Osteoblast (primary cell): ENCODE measurements at places on chromosomes 2 and 18. TPM values are rescaled to one million over a fixed set of nuclear protein-coding genes. Genes with fewer than 3 reads are reported as not detected.

DNA sequence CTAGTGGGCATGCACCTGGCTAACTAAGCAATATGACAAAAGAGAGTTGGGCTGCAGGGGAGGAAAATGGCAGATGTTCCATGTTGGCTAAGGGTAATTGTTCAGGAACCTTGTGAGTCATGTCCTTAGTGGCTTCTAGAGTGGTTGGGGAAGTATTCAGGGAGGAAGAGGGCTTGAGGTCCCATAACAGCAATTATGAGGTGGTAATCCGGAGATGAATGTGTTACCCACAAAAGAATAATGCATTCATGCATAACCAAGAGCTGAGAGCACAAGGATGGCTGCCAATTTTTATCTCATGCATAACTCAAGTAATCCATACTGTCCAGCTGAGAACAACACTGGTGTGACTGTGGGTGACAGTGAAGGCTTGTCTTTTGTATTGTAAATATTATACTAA is 42.9 kb downstream of the TMEFF2 start:
- peak; percentile 60 for DNase-seq
- no peak overlapping the region for H3K27ac ChIP-seq
- H3K4me3 ChIP-seq = no peak overlapping the region
- no peaks in the 10 kb centered on the region for H3K36me3 ChIP-seq

DNA sequence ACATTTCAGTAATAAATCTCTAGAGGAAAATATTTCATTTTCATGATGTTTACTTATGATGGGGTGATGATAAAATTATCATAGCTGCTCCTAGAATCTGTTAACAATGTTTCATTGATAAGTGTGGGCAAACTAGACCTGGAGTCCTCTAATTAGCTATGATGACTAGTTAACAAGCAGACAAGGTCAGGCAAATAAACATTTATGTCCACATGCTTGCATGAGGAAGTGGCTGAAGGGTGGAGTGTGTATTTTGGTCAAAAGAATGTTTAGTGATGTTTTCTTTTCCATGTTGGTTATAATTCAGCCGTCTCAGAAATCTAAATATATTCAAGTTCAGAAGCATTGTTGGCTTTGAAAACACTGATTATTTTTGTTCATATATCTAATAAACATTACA is 99.9 kb upstream of the FN1 start:
- no peaks in the 10 kb centered on the region for H3K27me3 ChIP-seq
- H3K4me1 ChIP-seq = peaks cover 55% of the 10 kb centered on the region
- H3K27ac ChIP-seq = peak overlapping the region; percentile 90
- H3K36me3 ChIP-seq = no peaks in the 10 kb centered on the region

- DNase-seq = no peak
- no peaks in the 10 kb centered on the region for H3K27me3 ChIP-seq
- no peak overlapping the region for H3K27ac ChIP-seq
- peaks cover 34% of the 10 kb centered on the region for H3K4me1 ChIP-seq
Measured at GRCh38 chr2:200320991-200321390, 14.5 kb downstream of the SPATS2L start.

DNA sequence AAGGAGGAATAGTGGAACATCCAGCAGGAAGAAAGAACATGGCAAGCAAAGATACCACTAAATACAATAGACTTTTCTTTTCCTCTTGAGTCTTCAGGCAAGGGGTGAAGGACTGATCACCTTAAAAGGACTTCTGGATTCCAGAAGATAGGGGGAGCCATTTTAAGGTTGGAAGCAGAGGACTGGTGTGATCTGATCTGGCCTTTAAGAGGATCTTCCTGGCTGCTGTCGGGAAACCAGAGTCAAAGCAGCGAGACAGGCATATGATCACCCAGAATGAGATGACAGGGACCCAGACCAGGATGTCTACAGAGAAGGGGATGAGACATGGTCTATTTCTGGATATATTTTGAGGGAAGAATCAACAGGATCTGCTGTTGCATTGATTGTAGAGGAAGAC is 558.0 kb downstream of the STK39 start:
- no peaks in the 10 kb centered on the region for H3K36me3 ChIP-seq
- DNase-seq = no peak
- no peak overlapping the region for H3K4me3 ChIP-seq

DNA sequence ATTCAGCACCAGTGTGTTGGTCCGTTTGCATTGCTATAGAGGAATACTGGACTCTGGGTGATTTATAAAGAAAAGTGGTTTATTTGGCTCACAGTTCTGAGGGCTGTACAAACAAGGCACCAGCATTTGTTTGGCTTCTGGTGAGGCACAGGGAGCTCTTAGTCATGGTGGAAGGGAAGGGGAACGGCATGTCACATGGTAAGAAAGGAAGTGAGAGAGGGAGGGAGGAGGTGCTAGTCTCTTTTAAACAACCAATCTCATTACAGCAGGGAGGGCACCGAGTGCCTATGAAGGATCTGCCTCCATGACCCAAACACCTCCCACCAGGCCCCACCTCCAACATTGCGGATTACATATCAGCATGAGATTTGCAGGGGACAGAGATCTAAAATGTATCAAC is 143.9 kb upstream of the DLX2 start:
- H3K4me1 ChIP-seq = peaks cover 28% of the 10 kb centered on the region
- no peaks in the 10 kb centered on the region for H3K36me3 ChIP-seq
- no peak for DNase-seq
- H3K4me3 ChIP-seq = no peak overlapping the region

DNA sequence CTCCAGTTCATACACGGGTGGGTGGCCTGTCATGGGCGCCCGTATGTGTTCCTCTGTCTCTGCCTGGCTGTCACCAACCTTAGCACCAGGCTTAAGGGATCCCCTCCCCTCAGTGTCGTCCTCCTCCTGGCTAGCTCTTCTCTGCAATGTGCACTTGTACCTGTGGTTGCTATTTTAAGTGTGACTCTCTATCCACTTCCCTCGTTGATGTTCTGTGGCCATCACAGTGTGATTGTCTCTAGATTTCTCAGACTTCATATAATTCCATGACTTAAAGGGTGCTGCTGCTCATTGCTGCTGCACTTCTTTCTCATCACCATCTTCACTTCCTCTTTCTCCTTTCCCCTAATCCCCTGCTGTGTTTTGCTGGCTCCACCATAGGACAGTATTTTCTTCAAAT is 143.4 kb downstream of the EML6 start:
- no peaks in the 10 kb centered on the region for H3K36me3 ChIP-seq
- H3K27me3 ChIP-seq = no peaks in the 10 kb centered on the region
- no peak for DNase-seq
- no peak overlapping the region for H3K27ac ChIP-seq
- no peak overlapping the region for H3K4me3 ChIP-seq

DNA sequence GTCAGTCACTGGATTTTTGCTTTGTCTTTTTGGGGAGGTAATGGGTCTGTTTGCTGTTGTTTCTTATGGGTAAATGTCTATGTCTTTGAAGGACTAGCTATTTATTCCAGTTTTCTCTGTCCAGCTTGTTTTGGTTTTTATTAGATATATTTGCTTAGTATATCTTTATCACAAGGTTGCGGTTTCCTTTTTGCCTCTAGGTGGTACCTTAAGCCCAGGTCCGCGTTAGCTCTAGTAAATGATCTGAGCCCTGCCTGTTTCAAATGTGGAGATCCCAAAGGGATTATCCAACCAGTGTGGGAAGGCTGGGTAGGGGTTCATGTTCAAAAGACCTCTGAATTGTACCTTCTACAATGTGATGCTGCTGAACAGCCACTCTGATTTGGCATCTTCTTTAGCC is 114.5 kb downstream of the MYO3B start:
- H3K4me1 ChIP-seq = no peaks in the 10 kb centered on the region
- no peak overlapping the region for H3K4me3 ChIP-seq
- no peak overlapping the region for H3K27ac ChIP-seq
- no peaks in the 10 kb centered on the region for H3K36me3 ChIP-seq

DNA sequence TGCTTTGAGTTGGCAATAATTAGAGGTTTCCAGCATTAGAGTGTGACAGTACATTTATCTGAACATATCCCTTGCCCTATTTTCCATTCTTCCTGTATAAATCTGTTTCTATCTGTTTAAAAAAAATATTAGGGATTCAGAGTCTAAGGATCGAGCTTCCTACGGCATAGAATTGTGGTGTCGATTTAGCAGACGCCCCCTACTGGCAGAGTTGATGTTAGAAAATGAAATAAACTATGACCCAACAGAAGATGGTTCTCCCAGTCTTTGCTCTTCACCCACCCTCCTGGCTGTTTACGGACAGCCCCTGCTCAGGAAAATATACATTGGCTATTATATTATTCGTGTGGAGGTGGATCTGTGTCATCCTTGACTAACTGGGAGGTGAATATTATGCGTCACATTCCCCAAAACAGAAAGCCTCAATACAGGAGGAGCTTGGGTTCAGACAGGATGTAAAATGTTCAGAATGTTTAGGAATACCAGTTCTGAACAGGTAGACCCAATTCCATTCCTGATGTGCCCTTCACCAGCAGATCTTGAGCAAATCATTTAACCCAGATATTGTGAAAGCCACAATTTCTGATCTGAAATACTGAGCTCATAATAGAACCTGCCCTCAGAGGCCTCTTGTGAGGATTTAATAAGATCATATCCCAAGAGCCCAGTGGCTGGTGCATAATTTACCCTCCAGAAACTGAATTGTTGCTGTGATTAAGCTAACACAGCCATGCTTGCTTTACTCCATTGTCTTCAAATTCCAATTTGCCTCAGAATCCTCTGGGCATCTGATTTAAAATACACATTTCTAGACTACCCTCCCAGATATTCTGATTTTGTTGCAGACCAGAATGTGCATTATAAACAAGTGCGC is 10.8 kb upstream of the ERMN start:
- no peak for DNase-seq
- no peaks in the 10 kb centered on the region for H3K36me3 ChIP-seq
- H3K27ac ChIP-seq = no peak overlapping the region
- peaks cover 13% of the 10 kb centered on the region for H3K4me1 ChIP-seq

DNA sequence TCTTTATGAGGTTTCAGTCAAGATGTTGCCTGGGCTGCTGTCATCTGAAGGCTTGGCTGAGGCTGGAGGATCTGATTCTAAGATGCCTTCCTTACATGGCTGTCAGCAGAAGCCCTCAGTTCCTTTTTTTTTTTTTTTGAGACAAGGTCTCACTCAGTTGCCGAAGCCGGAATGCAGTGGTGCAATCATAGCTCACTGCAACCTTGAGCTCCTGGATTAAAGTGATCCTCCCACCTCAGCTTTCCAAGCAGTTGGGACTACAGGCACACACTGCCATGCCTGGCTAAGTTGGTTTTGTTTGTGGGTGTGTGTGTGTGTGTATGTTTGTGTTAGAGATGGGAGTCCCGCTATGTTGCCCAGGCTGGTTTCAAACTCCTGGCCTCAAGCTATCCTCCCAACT is 13.1 kb upstream of the SLC35F5 start:
- H3K27ac ChIP-seq = no peak overlapping the region
- DNase-seq = no peak
- H3K27me3 ChIP-seq = no peaks in the 10 kb centered on the region
- no peaks in the 10 kb centered on the region for H3K4me1 ChIP-seq

DNA sequence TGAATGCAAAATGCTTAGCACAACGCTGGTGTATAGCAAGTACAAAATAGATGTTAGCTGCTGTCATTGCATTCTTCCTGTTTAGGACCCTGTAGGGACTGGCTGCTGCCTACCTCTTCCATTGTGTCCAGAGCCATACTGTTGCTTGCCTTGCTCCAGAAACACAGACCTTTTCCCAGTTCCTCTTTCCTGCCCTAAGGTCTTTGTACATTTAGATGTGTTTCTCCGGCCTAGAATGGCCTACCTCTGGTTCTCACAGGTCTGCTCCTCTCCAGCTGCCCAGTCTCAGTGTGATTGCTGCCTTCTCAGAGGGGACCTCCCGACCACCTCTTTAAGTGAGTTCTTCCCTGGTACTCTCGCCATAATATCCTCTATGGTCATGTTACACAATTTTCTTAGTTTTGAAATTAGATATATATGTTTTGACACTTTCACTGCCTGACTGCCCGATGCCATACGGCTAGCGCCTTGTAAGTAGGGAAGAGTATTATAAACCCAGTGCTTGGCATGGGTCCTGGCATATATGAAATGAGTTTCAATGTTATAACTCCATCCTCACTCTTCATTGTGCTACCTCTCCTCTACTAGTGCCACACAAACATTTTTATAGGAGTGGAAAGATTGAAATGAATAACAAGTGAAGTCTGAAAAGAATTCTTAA is 48.3 kb downstream of the RFTN2 start:
- no peak overlapping the region for H3K4me3 ChIP-seq
- peaks cover 12% of the 10 kb centered on the region for H3K4me1 ChIP-seq
- DNase-seq = no peak
- no peak overlapping the region for H3K27ac ChIP-seq
- no peaks in the 10 kb centered on the region for H3K27me3 ChIP-seq

- no peaks in the 10 kb centered on the region for H3K27me3 ChIP-seq
- H3K36me3 ChIP-seq = peaks cover 9% of the 10 kb centered on the region
- peaks cover 43% of the 10 kb centered on the region for H3K4me1 ChIP-seq
- H3K4me3 ChIP-seq = no peak overlapping the region
- no peak overlapping the region for H3K27ac ChIP-seq
Measured at GRCh38 chr18:58861353-58861752, 3.3 kb upstream of the ZNF532 start.

DNA sequence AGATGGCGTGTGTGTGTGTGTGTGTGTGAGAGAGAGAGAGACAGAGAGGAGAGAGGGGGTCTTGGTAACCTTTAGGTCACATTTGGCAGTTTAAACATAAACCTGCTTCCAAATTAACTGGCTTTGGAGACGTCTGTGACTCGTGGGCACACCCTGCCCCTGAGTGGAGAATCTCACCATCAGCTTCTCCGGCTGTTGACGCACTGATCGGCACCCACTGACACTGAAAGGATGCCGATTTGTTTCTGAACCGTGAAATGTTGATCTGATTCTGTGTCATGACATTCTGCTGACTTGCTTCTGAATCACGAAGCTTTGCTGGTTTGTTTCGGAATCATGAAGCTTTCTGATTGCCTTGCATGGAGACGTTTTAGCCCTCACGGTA is 114.7 kb downstream of the RTP5 start:
- H3K27me3 ChIP-seq = no peaks in the 10 kb centered on the region
- no peak for DNase-seq
- no peaks in the 10 kb centered on the region for H3K4me1 ChIP-seq
- no peaks in the 10 kb centered on the region for H3K36me3 ChIP-seq
- H3K27ac ChIP-seq = no peak overlapping the region

GRCh38 chr18:44733069-44733753 is 52.5 kb downstream of the SETBP1 start:
- no peaks in the 10 kb centered on the region for H3K27me3 ChIP-seq
- peak overlapping the region; percentile 26 for H3K27ac ChIP-seq
- H3K36me3 ChIP-seq = no peaks in the 10 kb centered on the region
- peaks cover 30% of the 10 kb centered on the region for H3K4me1 ChIP-seq
- no peak overlapping the region for H3K4me3 ChIP-seq

PLB1 gene
- 0.36 and 0.88 TPM in 2 replicates for total RNA-seq

REG3G gene
- total RNA-seq = not detected in 2 replicates

GAREM1 gene
- 3.6 and 5.0 TPM in 2 replicates for total RNA-seq

PRKAG3 gene
- under 0.01 and 0.29 TPM in 2 replicates for total RNA-seq

FHOD3 gene
- total RNA-seq = 13.0 and 17.4 TPM in 2 replicates

DLGAP1 gene
- not detected in 2 replicates for total RNA-seq

DNER gene
- total RNA-seq = 0.36 and 1.2 TPM in 2 replicates
